Bone marrow (tissue), 2 donors: ENCODE measurements at places on chromosomes 5 and 9.

GRCh38 chr5:25095261-25095660 is 450.5 kb upstream of the CDH10 start:
- DNase-seq, result no peak

DNA sequence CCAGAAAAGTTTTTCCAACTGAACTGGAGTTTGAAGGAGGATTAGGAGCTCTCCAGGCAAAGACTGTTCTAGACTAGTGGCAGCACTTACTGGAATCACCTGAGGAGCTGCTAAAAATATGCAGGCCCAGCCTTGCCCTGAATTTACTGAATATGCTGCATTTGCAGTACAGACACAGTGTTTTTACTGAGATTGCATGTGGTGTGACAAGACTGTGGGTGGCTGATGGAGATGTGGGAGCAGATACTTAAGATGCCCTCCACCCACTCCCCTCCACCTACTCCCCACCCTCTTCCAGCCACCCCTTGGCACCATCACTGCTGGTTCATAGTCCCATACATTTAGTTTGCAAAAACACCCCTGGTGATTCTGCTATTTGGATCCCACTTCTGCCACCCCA is 64.1 kb upstream of the HRH2 start:
- DNase-seq, result no peak

DNA sequence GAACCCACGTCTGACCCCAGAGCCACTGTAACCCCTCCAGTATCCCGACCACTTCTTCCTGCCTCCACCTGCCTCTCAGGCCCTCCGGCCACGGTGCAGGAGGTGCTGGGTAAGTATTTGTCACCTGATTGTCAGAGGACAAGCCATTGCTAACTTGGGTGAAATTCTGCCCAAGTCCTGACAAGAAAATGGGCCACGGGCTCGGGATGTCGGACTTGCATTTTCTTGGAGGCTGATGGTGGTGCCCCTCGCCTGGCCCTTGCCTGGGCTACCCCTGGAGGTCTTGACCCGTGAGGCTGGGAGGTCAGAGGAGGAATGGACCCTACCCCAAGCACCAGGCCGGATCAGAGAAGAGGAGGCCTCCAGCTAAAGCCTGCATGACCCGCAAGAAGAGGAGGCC is 149.7 kb upstream of the COL5A1 start:
- DNase-seq, result no peak

GRCh38 chr9:12956805-12957204 is 182.0 kb downstream of the LURAP1L start:
- no peak for DNase-seq

DNA sequence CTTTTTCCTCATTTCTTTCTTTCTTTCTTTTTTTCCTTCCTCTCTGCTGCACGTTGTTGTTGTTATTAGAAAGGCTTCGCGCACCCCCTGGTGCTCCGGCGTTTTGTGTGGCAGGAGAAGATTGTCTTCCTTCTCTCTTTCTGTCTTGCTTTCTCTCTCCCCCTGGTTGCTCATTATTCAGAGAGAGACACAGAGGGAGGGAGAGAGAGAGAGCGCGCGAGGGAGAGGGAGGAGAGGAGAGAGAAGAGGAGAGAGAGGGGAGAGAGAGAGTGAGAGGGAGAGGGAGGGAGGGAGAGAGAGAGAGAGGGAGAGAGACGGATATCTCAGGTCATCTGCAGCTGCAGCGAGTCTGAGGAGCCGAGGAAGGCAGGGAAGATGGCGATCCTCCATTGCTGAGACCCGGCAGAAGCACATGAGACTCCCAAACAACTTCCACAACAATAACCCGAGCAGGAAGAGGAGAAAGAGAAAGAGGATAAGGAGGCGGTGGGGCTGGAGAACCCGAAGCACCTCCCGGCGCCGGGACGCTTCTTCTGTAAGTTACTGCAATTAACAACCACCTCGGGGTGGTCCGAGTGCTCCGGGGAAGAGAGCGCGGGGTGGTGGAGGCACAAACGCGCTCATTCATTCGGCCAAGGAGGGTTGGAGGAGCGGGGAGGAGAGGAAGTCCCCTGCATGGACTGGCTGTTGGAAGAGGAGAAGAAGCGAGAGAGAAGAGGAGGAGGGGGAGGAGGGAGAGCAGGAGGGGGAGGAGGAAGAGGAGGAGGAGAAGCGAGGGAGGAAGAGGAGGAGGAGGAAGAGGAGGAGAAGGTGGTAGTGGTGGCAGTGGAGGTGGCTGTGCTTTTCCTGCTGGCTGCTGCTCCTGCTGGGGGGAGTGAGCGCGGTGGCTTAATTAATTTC is at the start of gene ZNF462:
TSS of gene ZNF462 (plus strand) at position 346 of the 900 bp plus-strand sequence. CDS start 60,218 bp downstream, outside the sequence.
- no peak for DNase-seq

- no peak for DNase-seq
Measured at GRCh38 chr9:23824830-23825591, 1.0 kb downstream of the ELAVL2 start.

GRCh38 chr9:17963498-17963897 is 384.6 kb downstream of the SH3GL2 start:
- no peak for DNase-seq

- no peak for DNase-seq
Measured at GRCh38 chr9:89505911-89506310, 8.0 kb upstream of the SEMA4D start.

DNA sequence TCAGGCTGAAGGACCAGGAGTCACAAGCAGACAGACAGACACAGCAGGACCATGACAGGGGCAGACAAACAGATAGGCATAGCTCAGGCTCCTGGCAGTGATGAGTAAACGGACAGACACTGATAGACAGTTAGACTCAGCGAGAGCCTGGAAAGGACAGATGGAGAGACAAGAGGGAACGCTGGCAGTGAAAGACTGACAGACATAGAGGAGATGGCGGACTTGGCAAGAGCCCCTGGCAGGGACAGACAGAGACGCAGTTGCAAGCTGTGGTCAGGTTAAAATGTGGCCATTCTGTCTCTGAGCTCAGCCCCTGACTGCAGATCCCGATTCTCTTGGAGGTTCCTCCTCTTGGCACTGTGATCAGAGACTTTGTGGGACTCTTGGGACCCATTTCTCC is 13.6 kb downstream of the CSF2 start:
- no peak for DNase-seq
